ENCODE measurements at places on chromosomes 1 and 21. TPM values are rescaled to one million over a fixed set of nuclear protein-coding genes. Genes with fewer than 3 reads are reported as not detected.

The IQGAP3 gene
- total RNA-seq, result 65.3 TPM

The SLC25A34 gene
- total RNA-seq, result 0.75 TPM

The LCE3E gene
- not detected for total RNA-seq

The FAM177B gene
- total RNA-seq, result not detected

The PPP1R15B gene
- total RNA-seq, result 26.6 TPM

The ACADM gene
- 37.8 TPM for total RNA-seq

The ADAMTS4 gene
- under 0.01 TPM for total RNA-seq

The LEMD1 gene
- 0.52 TPM for total RNA-seq

The RIPPLY3 gene
- 5.1 TPM for total RNA-seq

The TRIM67 gene
- total RNA-seq, result not detected

The SPRR1A gene
- total RNA-seq, result not detected

The DIRAS3 gene
- 2.1 TPM for total RNA-seq

The SWT1 gene
- 1.3 TPM for total RNA-seq

The NPPA gene
- not detected for total RNA-seq

The TMCC2 gene
- 5.0 TPM for total RNA-seq

The HSD3B1 gene
- 0.07 TPM for total RNA-seq

The ZNF683 gene
- not detected for total RNA-seq

The ELF3 gene
- 265 TPM for total RNA-seq

The TRAF5 gene
- total RNA-seq, result 9.1 TPM

The NHLH1 gene
- total RNA-seq, result not detected

The PER3 gene
- 2.4 TPM for total RNA-seq

The AADACL4 gene
- total RNA-seq, result not detected

The TNFRSF14 gene
- total RNA-seq, result 2.7 TPM

The TRNP1 gene
- total RNA-seq, result 159 TPM

The S100A8 gene
- not detected for total RNA-seq

The UBL4B gene
- total RNA-seq, result not detected
